Vagina (tissue), 2 donors: ENCODE measurements at places on chromosomes 1 and 21.

DNA sequence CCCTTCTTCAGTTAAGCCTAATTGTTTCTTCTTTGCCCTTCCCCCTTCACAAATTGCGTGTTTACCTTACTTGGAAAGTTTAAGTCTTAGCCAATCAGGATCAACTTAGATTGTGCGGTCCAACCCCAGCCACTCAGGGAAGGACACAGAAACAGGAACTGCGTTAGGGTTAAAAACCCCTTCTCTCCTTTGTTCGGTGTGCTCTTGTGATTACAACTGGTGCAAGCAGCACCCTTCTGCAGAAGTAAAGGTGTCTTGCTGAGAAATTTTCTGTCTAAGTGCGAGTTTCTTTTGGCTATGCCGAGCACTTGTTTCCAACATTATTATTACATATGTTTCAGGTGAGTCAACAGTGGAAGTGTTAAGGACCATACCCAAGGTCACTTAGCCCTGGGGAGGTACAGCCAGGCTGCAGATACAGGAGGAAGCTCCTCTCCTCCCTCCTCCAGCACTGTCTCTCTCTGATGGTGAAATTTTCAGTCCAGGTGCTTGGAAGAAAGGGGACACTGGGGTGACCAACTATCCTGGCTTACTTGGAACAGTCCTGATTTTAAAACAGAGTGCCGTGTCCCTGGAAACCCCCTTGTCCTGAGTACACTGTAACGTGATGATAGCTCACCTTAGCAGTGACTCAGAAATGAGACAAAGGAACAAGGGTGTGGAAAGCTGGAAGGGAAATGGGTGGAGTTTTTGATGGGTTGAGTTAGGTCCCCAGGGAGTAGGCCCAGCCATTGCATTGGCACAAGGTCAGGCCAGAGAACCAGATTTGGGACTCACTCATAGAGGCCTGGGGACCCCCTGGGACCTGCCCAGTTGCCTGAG lies 68.7 kb upstream of the KLHDC7A start:
- DNase-seq: no peak

- no peak for DNase-seq
These were observed 16.9 kb downstream of the MATN1 start for GRCh38 chr1:30706528-30706927.

GRCh38 chr1:222926566-222926965 lies 111.7 kb downstream of the DISP1 start:
- no peak for DNase-seq

DNA sequence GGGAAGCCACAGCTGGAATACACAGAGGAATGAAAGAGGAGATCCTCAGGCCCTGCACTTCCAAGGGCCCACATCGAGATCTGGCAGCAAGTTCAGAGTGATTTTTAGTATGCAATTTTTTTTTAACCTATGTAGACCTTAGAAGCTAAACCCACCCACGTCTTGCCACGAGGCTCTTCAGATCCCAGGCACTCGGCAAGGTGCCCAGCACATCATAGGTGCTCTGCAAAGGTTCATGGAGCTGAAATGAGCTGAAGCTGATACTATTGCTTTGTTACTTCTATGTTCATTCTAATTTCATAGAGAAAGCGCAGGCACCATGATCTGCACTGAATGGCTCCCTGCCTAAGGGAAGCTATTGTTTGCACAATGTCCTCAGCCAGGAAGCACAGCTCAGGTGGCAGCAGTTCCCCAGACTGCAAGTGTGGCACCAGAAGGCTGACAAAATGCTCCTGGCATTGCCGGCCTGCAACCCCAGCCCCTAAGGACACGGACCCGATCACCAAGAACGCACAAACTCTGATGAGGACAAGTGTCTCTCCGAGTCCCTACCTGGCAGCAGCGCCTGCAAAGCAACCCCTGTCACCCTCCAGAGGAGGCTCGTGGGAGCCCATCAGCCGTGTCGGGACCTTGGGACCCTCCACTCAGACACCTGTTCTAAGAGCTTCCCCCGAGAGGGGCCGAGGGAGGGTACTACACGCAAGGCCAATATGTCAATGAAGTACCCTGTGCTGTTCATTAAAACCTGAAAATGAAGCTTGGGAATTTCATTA lies 264.2 kb downstream of the NPHP4 start:
- no peak for DNase-seq

DNA sequence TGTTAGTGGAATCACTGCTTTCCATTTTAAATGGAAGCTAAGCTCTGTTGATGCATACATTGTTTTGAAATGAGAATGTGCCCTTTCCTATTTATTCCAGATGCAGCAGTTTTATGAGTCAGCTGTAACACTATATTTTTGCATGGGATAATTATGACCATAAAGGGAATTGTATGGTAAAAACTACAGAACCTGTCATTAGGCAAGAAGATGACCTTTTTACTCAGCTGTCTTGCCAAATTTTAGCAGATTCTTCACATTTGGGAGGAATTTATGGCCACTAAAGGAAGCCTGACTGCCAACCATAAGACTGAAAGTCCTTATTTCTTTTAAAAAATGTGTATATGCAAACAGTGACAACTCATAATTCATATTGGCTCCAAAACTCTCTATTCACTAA lies 356.3 kb upstream of the PRMT6 start:
- DNase-seq: no peak

DNA sequence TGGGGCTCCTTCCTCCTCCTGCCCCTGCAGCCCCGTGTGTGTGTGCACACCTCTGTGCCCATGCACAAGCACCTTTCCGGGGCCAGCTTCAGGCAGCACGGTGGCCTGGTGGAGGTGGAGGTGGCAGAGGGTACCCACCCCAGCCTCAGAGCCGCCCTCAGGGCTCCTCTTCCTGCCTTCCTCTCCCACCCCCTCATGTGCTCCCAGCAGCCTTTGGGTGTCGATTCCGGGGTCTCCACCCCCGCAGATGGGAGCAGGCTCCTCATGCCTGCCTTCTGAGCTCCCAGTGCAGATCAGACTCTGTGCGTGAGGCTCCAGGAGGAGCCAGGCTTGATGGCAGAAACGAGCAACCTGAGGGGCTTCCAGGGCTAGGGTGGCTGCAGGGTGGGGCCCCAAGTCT lies 29.2 kb upstream of the PLCH2 start:
- DNase-seq: no peak
